Stimulated activated CD4-positive, alpha-beta T cell treated with anti-CD3 and anti-CD28 coated beads, Interleukin-1b, Interleukin-23, amount 100 ng/mL, for 1 hour (primary cell): ENCODE measurements at places on chromosomes 3 and 15.

DNA sequence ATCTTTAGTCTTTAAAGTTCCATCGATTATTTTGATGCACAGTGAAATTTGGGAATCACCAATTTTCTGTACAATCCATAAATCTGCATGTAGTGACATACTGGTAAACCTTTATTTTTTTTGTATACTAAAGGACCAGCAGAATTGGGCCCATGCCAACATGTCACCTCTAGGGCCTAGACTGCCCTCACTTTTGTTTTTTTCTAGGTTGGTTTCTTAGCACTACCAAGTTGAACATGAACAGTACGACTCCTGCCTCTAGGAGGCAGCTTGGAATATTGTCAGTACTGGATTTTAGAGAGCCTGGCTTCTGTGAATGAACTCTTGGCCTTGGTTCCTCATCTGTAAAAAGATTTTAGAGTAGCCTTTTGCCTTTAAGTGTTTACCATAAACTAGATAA lies 32.3 kb downstream of the NKIRAS1 start:
- no peak for DNase-seq

DNA sequence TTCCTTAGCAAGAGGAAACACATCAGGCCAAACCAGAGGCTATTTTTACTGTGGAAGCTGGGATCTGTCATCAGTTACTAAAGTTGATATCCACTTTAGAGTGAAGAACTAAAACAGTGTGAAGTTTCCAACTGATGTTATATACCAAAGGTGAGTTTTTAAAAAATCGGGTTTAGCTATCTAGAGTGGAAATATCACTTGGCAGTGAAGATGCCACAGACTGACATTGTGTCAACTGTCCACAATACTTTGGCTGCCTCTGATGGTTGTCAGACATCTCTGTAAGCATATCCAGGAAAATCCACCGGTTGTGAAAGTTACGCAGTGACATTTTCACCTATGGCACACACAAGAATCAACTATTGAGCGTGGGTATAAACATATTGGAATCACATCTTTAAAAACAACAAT lies 9.2 kb downstream of the ZIC1 start:
- DNase-seq = no peak

DNA sequence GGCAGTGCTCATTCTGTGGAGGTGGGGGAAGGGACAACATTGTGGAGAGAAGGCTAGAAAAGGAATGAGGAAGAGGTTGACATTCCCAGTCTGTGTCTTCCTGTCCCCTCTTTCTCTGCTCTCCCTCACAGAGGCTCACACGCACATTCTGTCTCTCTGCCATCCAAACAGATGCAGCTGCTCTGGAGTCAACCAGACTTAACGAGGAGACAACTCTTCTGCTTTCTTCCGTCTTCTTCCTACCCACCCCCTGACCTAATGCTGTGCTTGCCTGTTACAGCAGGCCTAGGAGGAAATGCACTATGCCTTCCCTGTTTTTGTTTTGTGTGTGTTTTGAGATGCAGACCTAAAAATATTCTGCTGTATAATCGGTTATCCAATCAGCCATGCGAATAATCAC lies 121.9 kb downstream of the CACNA1D start:
- no peak for DNase-seq

DNA sequence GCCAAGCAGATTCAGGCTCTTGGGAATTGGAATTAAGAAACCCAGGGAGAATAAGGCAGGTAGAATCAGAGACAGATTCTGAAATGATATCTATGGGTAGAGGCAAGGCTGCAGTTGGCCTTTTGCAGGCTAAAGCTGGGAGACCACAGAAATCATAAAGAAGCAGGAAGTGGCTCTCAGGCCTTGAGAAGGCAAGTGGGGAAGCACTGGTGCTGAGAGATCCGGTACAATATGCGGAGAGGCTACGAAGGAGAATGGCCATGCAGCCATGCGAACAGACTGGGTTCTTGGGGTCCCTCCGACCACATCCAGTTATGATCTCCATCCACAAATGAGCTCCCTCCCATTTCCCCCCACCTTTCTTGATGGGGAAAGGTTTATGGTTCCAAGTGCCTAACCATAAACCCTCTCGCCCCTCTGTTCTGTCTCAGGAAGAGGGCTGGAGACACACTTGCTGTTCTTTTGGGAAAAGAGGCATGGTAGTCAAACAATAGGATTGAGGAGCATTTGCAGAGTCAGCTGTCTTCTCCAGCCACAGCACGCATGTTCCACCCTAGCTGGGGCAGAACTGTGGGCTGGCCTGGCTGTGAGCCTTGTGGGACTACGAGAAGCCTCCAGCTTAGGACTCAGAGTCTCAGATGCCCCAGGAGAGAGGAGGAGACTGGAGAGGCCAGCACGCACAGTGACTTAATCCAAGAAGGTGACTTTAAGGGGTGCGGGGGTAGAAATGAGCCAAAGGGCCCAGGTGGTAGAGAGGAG lies 99.6 kb downstream of the RPLP1 start:
- no peak for DNase-seq

- no peak for DNase-seq
These were observed 123.2 kb downstream of the IGF1R start for GRCh38 chr15:98771541-98771940.

DNA sequence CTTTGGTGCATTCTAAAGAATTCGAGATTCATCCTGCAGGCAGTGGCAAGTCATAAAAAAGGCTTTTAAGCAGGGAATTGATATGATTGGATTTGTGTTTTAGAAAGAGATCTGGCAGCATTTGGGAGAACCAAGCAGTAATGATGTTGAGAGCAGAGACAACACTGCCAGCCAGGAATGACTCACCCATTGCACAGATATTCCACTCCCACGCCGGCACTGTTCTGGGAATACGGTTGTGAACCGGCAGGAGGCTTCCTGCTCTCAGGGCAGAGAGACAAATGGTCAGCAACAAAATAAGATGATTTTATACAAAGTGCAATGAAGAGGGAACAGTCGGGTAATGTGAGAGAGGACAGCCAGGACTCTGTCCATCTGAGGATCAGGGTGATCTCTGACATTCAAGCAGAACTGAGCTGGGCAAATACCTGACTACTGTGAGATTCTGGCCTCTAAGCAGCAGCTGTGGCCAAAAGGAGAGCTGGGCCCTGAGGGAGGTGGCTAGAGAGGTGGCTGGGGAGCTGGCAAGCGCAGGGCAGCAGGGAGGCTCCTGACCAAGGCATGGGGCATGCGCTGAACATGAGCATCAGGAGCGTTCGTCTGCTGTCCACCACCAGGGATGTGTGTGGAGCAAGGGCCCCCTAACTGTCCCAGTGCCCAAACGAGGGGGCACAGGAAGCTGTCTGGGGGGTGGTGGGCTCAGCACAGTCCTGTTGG lies 56.1 kb upstream of the PLXNA1 start:
- no peak for DNase-seq

DNA sequence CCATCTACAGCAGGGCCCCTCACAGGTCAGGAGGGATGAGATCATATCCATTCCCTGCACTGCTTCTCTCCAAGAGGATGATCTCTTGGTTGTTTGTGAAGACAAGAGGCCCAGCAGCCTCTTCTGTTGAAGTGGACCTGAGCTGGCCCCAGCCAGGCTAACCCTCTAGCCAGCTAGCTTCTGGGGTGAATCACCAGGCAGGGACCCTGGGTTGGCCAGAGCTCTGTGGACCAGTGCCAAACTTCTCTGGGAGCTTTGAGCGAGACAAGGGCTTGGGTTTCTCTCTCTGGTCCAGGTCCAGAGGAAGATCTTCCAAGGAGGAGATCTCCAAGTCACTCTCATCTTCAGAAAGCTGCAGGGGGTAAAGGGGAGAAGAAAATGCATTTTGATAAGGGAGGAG lies 52.7 kb downstream of the CLDN18 start:
- no peak for DNase-seq

- no peak for DNase-seq
These were observed 13.1 kb upstream of the GUCA1C start for GRCh38 chr3:108966773-108967172.

DNA sequence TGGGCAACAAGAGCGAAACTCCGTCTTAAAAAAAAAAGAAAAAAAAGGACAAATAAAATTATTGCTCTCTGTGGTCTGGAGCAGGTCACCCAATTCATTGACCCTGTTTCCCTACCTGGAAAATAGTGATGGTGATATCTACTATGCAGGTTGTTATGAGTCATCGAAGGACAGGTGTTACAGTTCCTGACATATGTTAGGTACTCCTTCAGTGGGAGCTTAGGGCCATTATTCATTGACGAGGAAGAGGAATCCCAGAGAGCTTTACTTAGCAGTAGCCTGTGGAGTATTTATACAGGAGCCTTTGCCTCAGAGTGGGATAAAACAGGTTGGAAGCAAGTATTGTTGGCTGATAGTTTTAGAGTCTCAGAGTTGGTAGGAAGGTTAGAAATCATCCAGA lies 74.5 kb downstream of the SLC7A14 start:
- no peak for DNase-seq

GRCh38 chr3:181330821-181331563 lies 341.5 kb upstream of the DNAJC19 start:
- DNase-seq = no peak

GRCh38 chr15:72933976-72934375 lies 118.3 kb upstream of the NEO1 start:
- DNase-seq = no peak

DNA sequence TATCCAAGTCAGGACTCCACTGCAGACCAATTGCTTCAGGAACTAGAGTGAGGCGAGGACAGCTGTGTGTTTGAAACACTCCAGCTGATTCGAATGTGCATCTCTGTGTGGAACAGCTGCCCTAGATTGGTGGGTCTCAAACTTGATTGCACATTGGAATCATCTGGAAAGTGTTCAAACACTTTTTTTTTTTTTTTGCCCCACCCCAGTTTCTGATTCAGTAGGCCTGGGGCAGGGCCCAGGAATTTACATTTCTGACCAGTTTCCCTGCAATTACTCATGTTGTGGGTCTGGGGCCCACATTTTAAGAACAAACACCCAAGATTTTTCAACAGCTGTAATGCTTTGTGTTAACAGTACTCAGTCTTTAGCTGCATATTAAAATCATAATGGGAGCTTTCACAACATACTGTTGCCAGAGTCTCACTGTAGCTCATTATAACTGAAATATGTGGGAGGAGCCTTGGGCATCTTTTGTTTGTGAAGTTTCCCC lies 156.6 kb downstream of the NR1D2 start:
- DNase-seq = no peak

- no peak for DNase-seq
These were observed 807 bp upstream of the INAFM2 start for GRCh38 chr15:40322531-40323238.

- no peak for DNase-seq
These were observed 11.8 kb downstream of the PLCD1 start for GRCh38 chr3:38017445-38018295.

GRCh38 chr15:98561169-98561941 lies 87.0 kb upstream of the IGF1R start:
- no peak for DNase-seq

- no peak for DNase-seq
These were observed 609.9 kb downstream of the FHIT start for GRCh38 chr3:60641354-60641753.

GRCh38 chr3:39101022-39101689 lies 6.3 kb downstream of the GORASP1 start:
- DNase-seq = no peak

DNA sequence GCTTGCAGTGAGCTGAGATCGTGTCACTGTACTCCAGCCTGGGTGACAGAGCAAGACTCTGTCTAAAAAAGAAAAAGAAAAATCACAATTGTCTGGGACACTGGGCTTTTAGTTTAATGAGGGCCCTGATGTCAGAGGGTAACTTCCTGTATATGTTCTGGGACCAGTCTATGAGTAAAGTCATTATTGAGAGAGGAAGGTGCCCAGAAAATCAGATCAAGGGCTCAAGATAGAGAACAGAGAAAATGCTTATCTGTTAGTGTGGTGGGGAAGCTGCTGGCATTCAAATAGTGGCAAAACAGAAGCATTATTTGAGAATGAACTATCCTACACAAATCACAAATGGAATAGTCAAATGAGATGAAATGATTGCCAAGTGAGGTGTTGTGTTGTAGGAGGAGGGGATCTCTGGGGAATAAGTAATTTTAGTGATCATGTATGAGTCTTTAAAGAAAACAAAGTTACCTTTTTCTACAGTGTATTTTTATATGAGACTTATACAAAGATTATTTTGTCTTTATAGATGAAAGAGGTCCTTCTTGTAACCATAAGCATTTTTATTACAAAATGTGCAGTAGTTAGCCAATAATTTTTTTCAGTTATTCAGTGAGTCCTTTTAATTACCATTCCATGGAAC lies 13.4 kb downstream of the ARIH2 start:
- no peak for DNase-seq

DNA sequence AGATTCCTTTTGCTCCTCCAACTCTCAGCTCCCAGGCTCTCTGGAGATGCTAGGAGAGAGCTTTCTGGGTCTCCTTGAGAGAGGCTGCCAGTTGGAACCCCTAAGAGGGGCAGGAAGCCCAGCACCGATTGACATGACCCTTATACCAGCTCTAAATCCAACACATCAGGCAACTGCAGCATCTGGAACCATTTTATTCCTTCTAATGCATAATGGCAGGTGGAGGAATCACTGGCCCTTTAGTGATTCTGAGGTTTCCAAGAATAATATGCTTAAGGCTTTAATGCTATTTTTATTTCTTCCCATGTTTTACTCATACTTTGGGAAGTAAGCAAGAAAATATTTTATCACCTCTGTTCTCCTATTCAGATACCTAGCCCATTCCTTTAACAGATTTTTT lies 60.3 kb upstream of the TEX264 start:
- DNase-seq = no peak

GRCh38 chr3:129505341-129505740 lies 23.1 kb upstream of the RHO start:
- DNase-seq = no peak
